ENCODE measurements at places on chromosomes 3 and 15.

DNA sequence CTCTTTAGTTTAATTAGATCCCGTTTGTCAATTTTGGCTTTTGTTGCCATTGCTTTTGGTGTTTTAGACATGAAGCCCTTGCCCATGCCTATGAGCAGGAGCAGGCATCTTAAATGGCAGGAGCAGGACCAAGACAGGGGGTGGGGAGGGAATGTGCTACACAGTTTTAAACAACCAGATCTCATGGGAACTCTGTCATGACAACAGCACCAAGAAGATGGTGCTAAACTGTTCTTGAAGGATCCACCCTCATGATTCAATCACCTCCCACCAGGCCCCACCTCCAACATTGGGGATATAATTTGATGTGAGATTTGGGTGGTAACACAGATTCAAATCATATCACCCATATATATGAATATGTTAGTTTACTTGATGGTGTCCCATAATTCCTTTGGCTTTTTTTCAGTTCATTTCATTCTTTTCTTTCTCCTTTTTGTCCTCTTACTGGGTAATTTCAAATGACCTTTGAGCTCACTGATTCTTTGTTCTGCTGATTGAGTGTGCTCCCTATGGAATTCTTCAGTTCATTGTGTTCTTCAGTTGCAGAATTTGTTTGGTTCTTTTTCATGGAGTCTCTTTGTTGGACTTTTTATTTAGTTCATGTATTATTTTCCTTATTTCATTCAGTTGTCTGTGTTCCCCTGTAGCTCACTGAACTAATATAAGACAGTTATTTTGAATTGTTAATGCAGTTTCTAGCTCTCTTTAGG lies 62.6 kb downstream of the DOCK3 start:
- no peak for DNase-seq

DNA sequence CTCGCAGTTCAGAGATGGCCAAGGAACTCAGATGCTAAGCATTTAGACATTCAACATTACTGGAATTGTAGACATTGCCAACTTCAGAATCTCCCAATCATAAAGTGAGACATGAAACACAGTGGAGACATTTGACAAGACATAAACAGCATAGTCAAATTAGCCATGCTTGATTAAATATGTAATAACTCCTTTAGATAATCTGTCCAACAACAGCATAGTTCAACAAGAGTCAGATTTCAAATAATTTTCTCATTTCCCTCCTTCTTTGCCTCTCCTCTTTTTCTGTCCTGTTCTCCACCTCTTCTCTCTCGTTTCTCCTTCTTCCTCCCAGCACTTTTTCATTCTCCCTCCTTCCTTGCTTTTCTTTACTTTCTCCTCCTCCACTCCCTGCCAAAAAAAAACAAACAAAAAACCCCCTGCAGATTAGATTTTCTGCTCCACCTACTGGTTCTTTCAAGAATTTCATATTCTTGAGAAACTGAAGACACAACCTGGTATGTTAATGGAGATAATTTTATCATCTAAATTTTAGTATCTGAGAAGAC lies 20.2 kb downstream of the CPOX start:
- DNase-seq = peak; percentile 28

DNA sequence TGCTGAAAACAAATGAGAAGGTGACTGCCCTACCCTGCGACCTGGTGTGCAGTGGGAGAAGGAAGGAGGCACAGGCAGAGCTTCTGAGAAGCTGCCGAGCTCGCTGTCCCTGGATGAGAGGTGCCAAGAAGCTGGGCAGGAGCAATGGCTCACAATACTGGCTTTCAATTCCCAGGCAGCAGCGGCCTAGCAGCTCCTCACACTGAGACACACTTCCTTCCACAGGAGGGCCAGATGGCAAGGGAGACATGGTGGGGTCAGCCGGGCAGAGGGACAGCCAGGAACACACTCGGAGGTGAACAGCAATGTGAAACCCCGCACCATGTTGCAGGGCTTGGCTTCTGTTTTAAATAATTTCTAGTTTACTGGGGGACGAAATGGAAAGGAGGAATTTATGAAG lies 314.6 kb downstream of the EPHB1 start:
- no peak for DNase-seq

DNA sequence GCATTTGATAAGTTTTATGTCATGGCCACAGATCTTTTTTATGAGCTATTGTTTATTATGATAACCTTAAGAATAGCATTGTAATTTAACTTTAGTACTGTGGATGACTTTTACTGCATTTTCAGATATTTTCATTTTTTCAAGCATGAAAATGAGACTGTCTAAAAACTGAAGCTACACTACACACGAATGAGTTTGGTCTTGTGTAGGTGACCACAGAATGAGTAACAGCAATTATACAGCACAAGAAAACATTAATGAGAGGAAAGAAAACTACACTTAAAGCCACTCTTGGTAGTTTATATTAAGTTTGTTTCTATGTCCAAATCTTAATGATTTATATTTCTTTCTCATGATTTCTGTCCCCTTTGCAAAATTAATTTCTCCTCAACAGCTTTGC lies 809.2 kb downstream of the NAALADL2 start:
- no peak for DNase-seq

DNA sequence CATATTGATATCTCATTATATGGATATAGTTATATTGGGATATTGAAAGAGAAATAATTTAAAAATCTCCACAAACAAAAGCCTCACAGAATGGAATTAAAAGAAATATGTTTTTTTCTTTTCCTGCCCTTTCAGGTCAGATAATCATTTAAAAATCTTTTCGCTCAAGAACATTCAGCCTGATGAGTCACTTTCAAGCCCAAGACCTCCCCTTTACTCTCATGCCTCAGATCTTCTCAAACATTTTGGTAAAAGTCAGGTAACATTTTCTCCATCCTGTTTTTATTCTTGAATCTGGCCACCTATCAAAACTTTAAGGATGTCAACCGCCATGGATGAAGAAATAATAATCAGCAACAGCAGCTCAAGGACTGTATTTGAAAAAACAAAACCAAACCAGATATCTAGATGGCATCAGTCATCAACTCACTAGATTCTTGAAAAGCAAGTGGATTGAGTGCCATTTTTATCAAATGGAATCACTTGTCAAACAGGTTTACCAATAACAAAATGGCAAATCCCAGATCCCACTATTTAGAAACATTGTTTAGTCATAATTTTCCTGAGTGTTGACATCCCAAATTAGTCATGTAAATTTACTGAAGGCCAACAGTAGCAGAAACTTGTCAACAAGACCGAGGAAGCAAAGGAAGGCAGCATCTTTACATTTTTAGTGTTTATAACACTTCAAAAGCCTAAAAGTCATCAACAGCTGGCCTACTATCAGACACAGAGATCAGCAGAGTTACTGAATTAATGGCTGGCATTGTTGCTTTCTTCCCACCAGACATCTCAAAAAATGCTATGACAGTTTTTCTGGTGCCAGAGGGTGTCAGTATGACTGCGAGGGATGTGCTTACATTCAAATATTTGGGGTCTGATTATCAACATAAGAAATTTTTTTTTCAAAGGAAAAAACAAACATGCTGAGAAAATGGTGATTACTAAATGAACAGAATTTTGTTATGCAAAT lies 444.7 kb downstream of the MAGI1 start:
- no peak for DNase-seq

DNA sequence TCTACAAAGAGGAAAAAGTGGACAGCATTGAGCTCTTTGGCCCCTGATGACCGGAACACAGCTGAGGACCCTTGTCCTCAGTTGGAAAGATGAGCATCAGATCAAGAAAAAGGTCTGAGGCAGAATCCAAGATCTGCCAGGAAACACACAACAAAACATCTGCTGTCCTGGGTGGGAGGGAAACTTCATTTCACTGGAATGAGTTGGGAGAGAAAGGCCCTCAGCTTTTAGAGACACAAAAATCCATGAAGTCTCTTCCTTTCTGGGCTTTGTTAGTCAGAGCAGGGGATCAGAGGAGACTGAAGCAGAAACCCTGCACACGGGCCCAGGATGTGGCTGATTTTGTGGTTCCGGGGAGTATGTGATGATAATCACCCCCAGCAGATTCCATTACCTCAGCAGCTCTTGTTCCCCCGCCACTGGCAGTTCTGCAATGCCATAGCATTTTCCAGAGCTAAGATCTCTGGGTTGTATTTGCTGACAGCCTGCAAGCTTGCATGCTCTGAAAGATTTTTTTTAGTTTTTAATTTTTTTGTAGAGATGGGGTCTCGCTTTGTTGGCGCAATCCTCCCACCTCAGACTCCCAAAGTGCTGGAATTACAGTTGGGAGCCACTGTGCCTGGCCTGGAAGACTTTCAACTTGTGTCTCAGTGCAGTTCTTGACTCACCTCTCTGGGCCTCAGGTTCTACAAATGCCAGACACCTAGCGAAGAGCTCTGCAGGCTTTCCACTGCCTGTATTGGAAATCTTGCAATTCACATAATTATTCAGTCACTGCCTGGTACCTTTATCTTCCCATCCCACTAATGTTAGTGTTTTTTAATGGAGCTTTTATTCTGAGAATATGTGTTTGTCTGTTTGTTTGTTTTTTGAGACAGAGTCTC lies 5.8 kb upstream of the TATDN2 start:
- DNase-seq = peak; percentile 76

DNA sequence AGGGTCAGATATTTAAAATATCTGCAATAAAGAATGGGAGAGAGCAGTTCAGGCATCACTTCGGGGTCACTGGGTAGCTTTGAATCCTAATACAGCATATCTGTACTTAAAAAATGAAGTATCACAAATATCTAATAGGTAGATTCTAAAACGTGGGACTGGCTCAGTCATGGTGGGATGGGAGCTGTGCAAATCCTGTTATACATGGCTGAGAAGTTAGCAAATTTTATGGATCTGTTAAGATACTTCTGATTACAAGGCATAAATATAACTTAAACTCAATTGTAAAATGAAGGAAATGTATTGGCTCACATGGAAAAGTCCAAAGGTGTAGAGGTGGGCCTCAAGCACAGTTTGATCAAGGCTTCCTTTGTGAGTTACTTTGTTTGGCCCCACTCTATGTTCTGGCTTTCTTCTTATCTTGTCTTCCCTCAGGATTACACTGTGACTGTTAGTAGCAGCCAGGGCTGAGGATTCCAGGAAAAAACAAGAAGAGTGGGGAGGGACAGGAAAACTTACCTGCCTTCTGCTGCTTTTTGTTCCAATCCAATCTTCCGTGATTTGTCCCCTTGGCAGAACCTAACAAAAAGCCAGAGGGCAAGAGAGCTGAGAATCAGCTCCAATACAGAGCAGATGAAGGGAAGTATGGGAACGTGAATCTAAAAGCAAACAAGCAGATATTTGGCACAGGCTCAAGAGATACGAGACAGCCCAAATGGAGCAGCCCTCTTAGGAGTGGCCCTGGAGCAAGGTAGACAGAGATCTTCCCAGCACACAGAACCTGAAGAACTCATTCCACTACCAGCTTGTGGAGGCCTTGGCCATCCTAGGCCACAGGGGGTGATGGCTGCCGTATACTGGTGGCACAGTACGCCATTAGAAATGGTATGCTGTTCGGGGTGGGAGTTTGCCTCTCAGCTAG lies 10.9 kb downstream of the PAQR9 start:
- DNase-seq = no peak

DNA sequence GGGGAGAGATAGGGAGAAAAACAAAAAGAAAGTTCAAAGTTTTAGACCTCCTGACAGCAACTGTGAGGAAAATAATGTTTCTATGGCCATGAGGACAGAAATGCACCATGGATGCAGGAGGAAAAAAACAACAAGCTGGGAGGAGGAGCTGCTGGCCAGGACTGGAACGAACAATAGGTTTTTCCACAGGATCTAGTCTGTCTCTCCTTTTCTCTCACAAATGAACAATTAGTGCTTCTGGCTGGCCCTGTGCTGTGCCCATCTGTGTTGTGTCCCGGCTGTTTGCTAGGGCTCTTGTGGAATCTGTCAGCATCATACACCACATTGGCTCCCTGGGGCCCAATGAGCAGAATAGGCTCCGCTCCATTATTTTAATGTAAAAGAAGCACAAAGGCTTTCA lies 15.2 kb downstream of the GK5 start:
- no peak for DNase-seq

DNA sequence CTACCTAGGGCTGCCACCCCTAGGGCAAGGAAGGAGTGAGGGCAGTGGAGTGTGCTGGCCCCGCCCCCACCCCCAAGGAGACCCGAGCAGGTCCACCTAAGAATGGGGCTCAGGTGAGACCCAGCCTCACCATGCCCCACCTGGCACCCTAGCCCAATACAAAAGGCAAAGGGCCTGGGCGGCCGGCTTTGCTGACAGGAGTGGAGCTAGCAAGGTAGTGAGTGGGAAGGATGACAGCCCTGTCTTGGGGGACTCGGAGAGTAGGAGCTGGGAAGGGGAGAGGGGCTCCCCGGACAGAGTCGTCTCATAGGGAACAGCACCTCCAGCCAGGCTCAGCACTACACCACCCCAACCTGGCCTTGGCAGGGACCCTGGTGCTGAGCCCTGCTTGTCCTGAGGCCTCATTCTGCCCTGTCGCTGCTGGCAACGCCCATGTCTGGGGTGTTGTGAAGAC lies 12.1 kb downstream of the C15orf39 start:
- no peak for DNase-seq

GRCh38 chr15:66580643-66581042 lies 14.8 kb upstream of the LCTL start:
- peak; percentile 42 for DNase-seq

DNA sequence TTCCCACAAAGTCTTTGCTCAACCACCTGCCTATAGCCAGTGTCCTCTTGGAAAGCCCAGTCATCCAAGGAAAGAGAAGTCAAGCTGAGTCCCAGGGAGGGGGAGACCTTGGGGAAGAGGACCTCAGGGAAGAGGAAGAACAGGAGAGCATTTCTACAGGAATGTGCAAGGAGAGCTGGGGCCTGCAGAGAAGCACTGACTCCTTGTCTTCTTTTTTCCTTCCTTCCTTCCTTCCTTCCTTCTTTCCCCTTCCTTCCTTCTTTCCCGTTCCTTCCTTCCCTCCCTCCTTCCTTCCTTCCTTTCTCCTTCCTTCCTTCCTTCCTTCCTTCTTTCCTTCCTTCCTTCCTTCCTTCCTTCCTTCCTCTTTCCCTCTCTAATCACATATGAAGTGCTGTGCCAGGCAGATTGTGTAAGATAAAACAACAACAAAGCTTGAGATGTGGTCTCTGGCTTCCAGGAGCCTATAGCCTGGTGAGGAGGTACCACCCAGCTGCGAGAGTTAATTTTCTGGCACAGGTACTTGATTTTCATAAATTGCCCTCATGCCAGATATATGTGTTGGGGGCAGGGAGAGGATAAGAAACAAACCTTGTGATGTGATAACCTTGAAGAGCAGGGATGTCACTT lies 70.0 kb downstream of the NOX5 start:
- DNase-seq = no peak

GRCh38 chr15:82712036-82712435 lies 2.4 kb upstream of the AP3B2 start:
- DNase-seq = no peak
